ENCODE measurements at places on chromosomes 7 and 10.

GRCh38 chr10:96509017-96509641 lies 4.6 kb downstream of the TLL2 start:
- no peak for DNase-seq

DNA sequence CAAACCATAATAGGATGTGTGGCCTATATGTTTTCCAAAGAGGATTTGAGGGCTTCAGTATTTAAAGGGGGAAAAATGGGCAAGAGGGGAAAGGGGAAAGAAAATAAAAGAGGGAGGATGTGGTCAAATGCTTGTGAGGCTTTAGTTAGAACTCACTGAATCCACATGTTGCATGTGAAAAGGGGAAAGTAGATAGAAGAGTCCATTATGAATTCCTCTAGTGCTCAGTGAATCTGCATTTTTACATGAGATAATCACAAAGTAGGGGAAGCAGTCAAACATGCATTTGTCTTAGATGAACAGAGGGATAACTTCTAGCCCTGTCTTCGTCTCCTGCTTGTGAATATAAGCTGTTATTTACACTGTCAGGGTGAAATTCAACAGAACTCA lies 24.6 kb upstream of the AKAP9 start:
- no peak for DNase-seq

GRCh38 chr10:69229616-69229916 lies 9.4 kb downstream of the HKDC1 start:
- no peak for DNase-seq

DNA sequence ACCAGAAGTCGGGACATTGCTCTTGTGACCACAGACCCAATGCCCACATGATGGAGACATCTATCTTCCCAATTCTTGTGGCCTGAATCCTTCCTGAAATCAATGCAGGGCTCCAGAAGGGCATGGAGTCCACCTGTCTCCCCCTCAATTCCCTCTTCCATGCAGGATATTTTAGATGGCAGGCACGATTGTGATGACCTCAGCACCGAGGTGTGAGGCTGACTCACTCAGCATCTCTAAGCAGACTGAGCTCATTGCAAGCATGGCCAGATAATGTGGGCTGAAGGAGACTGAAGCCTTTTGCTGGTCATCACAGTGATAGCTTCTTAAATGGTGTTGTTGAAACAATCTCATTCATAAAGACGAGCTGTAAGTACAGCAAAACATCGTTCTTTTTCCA lies 374.9 kb upstream of the PODXL start:
- DNase-seq, result no peak

DNA sequence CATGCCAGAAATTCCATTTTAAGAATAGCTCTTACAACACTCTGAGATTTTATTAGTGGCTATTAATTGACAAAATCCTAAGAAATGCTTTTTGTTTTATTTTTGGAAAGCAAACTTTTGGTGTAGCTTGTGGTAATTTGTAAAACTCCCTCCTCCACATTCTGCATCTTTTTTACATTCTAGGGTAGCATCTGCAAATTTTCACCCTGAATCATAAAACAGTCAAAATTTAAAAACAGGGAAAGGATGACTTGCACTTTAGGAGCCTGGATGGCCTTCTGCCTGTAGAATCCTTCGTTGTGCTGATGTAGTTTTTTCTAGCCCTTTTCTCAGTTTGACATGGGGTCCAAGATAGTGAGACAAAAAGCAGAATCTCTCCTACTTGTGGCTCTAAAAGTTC lies 316.1 kb downstream of the ADRA2A start:
- DNase-seq, result no peak

DNA sequence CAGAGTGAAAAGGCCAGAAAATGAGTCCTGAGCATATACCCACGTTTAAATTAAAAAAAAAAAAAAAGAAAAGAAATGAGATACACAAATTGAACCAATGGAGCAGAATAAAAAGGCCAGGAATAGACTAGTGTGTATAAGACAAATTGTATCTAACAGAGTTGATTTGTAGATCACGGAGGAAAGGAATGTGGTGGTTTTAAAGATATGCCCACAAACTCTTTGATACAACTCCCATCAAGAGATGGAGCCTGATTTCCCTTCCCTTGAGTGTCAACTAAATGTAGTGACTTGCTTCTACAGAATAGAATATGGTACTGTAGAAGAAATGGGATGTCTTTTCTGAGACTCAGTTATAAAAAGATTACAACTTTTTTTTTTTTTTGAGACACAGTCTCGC lies 10.4 kb downstream of the SYPL1 start:
- no peak for DNase-seq

DNA sequence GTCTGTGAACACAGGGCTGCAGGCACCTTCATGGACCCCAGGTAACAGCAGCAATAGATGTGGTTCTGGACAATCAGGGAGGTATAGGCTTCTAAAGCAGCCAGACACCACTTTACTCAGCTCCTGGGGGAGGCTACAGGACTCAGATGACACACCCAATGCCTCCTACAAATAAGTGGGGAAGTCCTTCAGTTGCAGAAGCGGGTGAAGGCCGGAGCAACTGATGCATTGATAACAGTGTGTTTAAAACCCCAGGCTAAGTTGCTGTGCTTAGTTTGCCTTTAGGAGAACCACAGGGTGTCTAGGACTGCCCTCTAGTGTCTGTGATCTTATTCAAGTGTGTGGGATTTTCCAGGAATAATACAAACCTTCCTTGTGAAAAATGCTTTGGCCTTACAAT lies 5.9 kb upstream of the ITGA8 start:
- DNase-seq, result no peak

- DNase-seq, result no peak
Observed at GRCh38 chr7:100686201-100686821, 7.7 kb downstream of the GIGYF1 start.

DNA sequence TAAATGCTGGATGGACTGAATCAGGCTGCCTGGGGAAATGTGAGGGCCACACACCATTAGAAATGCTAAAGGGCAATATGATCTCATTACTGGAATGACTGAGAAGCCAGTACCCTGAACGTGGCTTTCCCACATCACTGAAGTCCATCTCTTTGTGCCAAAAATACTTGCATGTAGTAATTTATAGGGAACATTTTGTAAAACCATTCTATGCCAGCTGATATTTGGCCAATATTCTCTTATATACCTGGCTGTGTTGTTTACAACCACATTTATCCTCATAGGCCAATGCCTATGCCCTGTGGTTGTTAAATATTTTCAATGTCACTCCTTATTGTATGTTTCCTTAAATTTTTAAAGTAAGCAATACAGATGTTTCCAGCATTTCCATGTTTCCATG lies 111.6 kb downstream of the C10orf90 start:
- no peak for DNase-seq

DNA sequence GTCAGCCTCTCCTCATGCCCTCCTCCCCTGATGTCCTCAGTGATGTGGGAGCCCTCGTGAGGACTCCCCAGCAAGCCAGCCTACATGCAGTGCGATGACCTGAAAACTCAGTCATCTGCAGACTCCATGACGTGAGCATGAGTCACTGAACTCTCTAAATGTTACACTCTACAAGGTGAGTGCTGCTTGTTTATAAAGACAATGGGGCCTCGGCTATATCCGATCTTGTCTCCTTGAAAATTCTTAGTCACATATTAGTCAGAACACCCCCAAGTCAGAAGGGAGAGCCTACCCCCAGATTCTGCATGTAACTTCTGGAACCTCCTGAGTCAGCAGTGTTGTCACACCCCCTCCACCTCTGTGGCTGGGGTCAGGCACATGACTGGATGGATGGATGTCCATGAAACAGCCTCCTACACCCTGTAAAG lies 673.8 kb downstream of the INHBA start:
- DNase-seq, result no peak

GRCh38 chr7:99125505-99125865 lies 18.4 kb downstream of the SMURF1 start:
- DNase-seq, result no peak

- DNase-seq, result no peak
Observed at GRCh38 chr10:132188331-132188730, 1.6 kb downstream of the DPYSL4 start.

GRCh38 chr7:112481833-112482670 lies 1.3 kb downstream of the LSMEM1 start:
- DNase-seq, result peak; percentile 61

DNA sequence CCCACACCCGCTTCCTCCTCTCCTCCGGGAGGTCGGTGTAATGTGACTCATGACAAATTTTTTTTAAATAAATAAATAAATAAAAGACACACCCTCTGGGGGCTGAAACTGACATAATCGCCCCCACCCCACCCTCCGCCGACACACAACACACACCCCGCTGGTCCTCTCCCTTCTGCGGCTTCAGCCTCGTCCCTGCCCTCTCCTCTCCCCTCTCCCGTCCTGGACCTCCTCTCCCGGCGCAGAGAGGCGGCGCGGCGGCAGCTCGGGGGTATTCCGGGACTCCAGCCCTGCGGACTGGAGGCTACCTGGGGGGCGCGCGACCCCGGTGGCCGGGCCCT lies 686 bp downstream of the ABI1 start:
- peak; percentile 52 for DNase-seq

DNA sequence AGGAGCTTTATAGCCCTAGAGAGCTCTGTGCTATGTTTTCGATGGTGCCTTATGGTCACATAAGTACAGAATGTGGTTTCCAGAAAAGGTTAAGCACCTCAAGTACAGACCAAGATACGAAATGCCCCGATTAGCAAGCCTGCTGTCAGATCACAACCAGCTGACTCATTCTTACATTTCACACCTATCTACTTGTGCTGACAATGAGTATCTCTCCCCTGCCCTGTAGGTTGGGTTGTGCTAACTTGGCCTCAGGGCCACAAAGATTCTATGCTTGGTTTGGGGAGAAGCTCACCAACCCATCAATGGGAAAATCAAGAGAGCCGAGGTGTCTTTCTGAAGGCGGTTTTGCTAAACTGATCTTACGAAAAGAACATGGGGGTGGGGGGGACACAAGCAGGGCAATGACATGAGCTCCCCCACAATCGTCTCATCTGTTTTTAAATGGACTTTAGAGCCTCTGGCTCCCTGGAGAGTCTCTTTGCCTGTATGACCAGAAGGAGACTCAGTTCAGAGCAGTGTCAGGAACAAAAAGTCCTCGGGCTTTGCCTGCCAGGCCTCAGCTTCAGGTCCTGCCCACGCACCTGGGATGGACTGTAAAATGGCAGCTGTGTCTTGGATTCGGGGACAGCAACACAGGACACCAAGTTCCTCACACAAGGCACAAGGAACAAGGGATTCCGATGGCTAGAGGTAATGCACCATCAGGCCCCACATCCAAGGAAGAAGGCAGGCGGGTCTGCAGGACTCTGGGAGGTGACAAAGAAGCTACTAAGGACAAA lies 55.1 kb downstream of the FAM53B start:
- no peak for DNase-seq

DNA sequence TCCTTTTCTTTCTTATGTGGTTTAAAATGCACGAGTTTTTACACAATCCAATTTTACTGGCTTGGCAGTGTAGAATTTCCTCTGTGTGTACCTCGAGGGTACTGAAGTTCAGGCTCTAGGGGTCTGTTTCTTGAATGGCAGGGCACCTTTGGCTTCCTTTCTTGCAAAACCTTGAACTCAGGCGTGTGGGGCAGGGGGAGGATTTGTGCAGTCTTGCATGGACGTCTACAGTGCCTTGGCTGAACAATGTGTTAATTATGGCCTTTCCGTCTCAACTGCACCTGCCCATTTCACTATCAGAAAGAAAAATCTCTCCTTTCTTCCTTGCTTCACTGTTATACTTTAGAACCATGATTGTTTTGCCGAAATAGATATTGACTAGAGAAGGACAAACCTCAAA lies 570.9 kb downstream of the INHBA start:
- DNase-seq, result no peak

DNA sequence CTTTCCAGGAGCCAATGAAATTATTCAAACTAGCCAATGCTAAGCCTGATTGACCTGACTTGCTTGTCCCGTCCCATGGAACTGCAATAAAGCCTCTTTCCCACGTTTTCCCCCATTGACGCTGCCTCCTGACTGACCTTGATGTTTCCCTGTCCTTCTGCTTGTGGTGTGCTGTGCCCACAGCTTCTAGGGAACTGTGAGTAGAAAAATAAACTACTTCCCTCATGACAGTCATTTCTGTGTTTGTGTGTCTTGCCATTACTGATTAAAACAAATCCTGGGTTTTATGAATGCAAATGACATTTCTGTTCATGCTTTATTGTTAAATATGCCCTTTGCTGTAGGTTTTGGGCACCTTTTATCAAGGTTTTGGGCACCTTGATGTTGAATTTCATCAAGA lies 91.3 kb upstream of the ABI1 start:
- DNase-seq, result no peak

DNA sequence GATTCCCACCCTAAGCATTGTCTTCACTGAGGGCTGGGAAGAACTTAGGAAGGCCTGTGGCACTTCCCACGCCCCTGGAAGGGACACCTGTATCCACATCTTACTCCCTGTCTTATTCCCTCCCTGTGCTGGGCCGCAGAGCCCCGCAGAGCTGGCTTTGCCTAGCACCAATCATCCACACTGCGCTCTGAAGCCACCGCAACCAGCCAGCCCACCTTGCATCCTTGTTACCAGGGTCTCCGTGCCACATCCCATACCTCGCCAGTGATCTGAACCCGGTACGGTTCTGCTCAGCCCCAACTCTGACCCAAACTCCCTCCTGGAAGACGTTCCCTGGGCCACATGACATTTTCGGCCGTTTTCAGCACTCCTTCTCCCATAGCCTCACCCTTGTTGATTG lies 101.4 kb upstream of the PITRM1 start:
- DNase-seq, result no peak

- no peak for DNase-seq
Observed at GRCh38 chr7:41887416-41887815, 184.5 kb upstream of the INHBA start.

- no peak for DNase-seq
Observed at GRCh38 chr7:153675131-153675530, 377.1 kb upstream of the DPP6 start.

DNA sequence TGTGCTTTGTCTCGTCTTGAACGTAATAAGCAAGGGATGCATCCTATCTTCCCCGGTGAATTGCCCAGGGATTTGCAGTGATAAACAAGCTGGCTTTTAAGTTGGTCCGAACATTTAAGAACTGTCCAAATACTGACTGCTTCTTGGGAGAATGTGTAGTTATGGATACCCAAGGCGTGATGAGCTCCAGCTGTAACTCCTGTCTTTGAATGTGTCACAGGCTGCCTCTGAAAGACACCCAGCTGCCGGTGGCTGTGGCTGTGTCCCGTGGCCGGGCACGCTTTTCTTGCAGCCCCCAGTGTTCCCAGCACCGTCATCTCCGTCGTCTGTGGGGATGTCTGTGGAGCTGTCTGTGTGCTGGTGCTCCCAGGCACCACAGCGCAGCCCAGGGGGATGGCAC lies 118.1 kb downstream of the GLRX3 start:
- no peak for DNase-seq

GRCh38 chr7:106744563-106745091 lies 83.7 kb upstream of the CCDC71L start:
- no peak for DNase-seq
